NCI-H748 treated with DMSO at 0.1 percent for 48 hours (cell line): ENCODE measurements at places on chromosomes 1 and 21.
A peak's percentile ranks its signal among the peaks of the same experiment; 100 is the strongest.

DNA sequence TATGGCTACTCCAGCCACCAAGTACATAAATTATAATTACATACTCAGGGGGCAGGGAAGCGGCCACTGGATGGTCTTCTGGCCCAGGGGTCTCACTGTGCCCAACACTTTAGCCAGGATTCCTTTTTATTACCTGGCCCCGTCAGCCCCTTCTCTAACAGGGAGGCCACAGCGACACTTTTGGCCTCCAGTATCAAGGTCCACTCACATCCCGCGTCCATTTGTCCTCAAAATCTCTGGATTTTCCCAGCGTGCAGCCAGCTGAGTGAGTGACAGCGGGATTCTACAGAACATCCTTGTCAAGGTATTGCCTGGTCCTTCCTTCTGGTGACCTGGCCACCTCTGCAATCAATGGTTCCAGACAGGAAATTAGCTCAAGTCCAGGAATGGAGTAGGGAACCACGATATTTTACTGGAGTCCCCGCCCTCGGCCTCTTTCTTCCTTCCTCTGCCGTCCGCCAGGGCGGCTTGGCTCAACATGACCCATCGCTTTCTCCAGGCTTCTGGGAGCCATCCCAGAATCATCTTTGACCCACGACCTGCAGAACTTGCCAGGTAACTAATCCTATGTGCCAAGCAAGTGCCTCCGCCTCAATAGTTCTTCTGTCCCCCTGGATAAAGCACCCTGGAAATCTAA lies 2.7 kb upstream of the COL6A2 start:
- no peak for DNase-seq

DNA sequence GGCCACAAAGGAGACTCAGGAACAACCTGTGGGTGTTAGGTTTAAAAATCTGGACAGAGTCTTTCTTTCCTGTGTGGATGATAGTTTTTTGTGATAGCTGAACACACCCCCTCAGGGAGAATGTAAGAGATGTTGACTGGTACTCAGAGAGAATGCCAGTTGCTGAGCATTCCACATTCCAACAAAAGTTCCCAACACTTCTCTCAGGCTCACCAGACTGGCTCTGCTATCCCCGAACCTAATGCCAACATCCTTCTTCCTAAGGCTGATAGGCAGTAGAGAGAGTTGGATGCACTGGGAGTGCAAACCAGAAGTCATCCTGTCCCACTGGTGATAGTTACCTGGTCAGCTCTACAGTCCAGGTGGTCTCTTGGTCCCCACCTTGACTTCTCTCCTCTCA lies 28.7 kb upstream of the POU2F1 start:
- no peak for DNase-seq

DNA sequence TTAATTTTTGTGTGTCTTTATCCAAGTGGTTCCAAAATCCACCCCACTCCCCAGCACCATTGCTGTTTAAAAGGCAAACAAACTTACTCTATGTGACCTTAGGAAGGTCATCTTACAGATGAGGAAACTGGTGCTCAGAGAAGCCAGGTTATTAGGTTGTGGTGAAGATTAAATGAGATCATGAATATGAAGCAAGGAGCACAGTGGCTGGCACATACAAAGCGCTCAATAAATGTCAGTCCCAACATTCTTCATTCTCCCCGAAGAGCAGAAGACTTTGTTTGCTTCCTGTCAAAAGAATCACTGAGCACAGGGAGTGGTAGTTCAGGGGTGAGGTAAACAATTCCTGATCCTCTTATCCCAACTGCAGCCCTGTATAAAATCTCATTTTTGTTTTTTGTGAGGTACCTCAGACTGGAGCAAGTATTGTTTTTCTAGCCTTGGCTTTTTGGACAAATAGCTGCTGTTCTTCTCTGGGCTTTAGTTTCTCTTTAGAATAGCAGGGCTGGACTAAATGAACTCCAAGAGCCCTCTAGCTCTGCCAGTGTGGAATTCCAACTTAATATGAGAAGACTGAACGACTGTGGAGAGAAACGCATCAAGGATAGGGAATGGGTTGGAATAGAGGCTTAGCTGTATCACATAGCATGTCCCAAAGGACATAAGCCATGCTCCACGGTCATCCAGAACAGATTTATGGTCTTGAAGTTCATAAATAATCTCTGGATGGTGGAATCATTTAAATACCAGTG lies 455.3 kb upstream of the USP24 start:
- no peak for DNase-seq

DNA sequence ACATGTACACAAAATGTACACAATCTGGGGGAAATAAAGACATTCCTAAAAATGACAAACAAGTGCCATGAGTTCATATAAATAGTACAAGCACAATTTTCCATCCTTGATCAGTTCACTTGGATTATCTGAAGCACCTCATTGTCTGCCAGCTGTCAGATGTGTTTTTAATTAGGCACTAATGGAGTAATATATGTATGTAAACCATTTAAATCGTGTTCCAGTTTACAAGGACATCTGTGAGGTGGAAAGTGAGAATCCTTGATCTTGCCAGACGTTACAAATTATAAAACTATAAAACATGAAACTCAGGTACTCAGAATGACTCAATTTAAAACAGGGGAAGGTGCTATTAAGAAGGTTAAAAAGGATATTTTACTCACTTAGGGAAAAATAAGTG lies 1312.2 kb downstream of the PLA2G4A start:
- peak; percentile 68 for DNase-seq

DNA sequence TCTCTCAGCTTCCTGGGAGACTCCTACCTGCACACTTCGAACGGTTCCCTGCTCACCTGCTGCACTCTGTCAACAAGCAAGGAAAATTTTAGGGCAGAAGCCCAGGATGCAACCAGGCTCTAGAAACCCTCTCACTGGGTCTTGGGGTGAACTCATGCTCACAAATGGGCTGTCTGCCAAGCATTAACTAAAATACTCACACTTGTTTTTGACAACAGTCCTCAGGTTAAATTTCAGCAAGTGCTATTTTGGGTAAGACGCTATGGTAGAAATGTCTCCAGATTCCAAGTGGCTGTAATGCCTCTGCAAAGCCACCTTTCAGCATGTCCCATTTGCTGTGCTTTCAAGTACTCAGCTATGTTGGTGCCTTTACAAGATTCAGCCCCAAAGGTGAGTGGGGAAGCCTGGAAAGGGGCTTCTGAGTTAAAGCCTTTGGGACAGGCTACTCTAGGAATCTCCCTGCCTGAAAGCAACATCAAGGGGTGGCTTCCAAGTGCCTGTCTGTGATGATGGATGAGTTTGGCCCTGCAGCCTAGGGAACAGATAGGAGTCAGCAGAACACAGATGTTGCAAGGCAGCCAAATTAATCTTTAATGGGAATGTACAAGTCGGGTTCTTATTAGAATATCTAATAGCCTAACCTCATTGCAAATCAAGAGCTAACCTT lies 211.9 kb upstream of the SPAG17 start:
- no peak for DNase-seq

DNA sequence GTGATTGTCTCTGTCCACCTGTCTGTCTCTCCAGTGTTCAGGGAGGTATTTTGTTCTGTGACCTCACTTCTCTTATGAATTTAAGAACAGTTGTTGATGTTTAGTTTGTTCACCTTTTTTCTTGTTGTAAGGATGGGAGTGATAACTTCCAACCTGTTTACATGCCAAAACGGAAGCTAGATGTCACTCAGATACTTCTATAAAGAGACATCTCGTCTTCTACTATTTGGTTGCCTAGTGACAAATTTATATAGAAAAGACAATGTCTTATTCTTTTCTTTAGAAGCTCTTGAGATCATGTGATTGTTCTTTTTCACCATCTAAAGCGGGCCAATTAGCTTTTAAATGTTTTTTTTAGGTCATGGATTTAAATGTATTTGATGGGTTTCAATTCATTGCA lies 33.8 kb downstream of the PRSS38 start:
- DNase-seq = no peak

GRCh38 chr1:22889213-22889827 lies 83.3 kb downstream of the LACTBL1 start:
- DNase-seq = no peak

DNA sequence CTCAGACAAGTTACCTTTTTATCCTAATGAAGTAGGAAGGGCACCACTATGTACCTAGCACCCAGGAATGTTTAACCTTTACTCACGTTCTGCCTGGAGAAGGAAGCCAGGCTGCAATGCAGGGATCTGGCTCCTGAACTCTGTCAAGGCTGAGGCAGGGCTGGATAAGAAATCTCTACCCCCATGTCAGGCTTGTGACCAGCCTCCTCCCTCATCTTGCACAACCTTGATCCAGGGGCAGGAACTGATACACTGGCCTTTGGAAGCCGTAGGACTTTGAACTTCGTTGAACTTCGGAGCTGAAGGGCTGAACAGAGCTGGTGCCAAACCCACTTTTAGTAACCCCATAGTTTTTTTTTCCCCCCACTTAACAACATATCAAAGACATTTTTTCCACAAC lies 8.0 kb upstream of the AKR1A1 start:
- no peak for DNase-seq

- DNase-seq = peak; percentile 7
These were observed 119.8 kb downstream of the GALNT2 start for GRCh38 chr1:230186874-230187273.

DNA sequence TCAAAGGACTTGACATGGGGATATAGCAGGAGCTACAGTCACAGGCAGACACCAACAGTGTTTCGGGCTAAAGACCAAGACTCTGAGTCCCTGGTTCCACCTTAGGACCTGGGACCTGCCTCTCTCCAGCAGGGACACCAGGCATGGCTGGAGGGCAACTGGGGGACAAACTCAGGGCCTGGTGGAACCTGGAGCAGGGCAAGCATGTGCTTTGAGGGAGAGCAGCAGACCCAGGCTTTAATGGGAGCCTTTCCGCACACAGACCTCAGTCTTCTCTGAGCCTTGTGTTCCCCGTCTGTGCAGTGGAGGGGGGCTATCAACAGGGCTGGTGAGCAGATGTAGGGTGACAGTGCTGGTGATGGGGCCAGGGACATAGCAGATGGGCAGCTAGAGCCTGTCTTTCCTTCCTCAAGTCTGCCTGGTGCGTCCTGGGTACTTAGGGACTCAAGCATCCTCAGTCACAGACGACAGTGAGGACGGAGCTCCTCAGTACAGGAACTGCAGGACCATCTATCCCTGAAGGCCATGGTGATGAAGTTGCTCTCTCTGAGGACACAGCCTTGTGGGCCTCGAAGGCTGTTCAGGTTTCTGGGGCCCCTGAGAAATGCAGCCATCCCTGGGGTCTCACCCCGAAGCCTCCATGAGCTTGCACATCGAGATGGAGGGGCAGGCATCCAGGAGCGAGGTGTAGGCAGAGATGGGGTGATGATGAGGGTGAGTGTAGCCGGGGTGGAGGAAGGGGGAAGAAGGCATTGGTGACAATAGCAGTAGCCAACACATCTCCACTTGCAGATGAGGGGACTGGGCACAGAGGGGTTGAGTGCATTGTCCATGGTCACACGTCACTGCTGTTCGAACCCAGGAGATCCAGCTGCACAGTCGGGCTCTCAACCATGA lies 593.4 kb downstream of the PTPRU start:
- no peak for DNase-seq

GRCh38 chr1:236315092-236315491 lies 33.3 kb upstream of the ERO1B start:
- DNase-seq = no peak

GRCh38 chr1:26078286-26079177 lies 11.1 kb upstream of the TRIM63 start:
- no peak for DNase-seq

DNA sequence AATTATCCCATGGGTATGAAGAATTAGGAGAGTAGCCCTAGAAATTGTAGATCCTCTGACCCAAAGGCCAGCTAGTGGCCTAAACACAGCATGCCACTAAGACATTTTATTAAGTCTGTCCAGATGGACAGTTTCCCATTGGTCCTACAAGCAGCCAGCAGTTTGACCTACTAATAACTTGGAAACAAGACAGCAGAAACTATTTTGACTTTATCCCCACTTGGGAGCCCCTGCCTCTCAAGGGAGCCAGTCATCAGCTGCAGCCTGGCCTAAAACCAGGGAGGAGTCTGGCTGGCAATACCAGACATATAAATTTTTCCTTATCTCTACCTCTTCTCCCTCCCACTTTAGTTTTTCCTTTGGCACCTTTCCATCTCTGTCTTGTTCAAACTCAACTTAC lies 222.6 kb upstream of the KCTD3 start:
- no peak for DNase-seq

- no peak for DNase-seq
These were observed 12.0 kb upstream of the PCBP3 start for GRCh38 chr21:45631540-45631939.

DNA sequence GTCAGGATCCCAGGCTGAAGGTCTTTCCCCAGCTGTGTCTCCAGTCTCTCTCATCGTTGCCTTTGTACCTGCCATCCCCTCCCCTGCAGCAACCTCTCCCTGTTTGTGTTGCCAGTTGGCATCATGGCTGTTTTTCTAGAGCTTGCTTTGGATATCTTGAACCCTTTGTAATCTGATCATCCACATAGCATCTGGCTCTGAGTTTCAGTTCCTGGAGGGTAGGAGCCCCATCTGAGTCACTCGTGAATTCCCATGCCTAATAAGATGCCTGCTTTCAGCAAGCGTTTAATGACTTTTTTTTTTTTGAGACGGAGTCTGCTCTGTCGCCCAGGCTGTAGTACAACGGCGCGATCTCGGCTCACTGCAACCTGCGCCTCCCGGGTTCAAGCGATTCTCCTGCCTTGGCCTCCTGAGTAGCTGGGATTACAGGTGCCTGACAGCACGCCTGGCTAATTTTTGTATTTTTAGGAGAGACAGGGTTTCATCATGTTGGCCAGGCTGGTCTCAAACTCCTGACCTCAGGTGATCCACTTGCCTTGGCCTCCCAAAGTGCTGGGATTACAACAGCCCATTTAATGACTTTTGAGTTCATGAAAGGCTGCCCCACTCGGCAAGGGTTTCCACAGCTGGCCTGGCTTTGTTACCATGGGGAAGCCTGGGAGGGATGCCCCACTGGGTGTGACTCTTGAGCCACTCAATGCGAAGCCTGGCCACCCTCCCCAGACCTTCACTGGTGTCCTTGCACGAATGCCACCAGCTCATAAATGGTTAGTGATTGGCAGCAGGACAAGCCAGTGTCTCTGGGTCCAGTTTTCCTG lies 11.9 kb downstream of the ALPL start:
- no peak for DNase-seq

DNA sequence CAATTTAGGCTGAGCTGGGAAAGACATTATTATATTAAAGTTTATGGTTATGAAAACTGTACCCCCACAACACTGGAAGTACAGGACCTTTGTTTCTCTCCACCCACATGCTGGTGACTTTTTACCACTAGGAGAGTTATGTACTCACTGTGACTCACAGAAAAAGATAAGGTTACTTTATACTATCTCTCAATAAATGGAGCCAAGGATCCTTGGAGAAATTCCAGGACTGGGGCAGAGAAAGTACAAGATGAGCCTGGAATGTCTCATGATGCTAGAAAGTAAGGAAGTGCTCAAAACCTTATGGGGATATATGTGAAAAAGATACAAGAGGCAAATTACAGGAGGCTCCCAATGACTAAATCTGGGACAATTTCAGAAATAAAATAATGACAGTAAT lies 63.9 kb upstream of the C1orf105 start:
- DNase-seq = no peak

GRCh38 chr1:90402893-90403849 lies 313.9 kb downstream of the BARHL2 start:
- no peak for DNase-seq

DNA sequence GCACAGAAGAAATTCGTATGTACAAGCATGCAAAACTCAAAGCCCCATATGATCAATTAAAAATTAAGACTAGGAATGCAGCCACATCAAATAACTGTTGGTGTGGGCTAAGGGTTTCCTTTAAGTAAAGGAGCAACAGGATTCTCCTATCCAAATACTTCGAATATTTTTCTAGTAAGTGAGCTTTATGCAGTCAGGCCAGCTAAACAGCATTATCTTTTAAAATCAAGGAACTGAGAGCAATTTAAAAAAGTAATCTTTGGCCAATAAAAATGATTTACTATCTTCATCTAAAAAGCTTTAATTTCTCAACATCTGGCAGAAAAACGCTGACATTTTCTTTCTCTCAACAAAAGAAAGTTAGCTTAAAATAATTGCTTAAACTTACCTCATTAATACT lies 19.8 kb downstream of the CNN3 start:
- DNase-seq = no peak
